Activated CD8-positive, alpha-beta memory T cell treated with anti-CD3 and anti-CD28 coated beads, Interleukin-2, amount 10 ng/mL, durations not matched to agents 7 days and 5 days (primary cell): ENCODE measurements at places on chromosomes 2 and 18.

DNA sequence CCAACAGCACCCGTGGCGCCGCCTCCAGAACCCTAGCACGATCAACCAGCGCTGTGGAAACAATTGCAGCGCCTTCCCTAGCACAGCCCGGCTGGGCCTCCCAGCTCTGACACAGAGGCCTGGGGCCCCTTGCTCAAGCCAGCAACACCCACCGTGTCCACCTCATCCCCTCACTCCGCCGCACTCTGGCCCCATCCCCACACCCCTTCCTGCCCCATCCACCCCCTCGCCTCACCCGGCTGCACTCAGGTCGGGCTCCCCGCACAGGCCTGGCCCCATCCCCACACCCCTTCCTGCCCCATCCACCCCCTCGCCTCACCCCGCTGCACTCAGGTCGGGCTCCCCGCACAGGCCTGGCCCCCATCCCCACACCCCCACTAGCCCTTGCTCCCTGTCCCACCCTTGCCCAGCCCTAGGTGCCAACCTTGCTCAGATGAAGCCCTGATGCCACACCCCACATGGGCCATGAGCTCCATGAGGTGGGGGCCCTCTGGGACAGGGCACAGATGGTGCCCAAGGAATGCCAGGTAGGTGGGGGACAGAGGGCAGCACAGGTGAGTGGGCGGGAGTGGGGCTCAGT, 28.7 kb downstream of the KIF1A start:
- H3K36me3 ChIP-seq = no peaks in the 10 kb centered on the region
- H3K27ac ChIP-seq = no peak overlapping the region
- H3K4me1 ChIP-seq = no peaks in the 10 kb centered on the region
- DNase-seq = no peak

DNA sequence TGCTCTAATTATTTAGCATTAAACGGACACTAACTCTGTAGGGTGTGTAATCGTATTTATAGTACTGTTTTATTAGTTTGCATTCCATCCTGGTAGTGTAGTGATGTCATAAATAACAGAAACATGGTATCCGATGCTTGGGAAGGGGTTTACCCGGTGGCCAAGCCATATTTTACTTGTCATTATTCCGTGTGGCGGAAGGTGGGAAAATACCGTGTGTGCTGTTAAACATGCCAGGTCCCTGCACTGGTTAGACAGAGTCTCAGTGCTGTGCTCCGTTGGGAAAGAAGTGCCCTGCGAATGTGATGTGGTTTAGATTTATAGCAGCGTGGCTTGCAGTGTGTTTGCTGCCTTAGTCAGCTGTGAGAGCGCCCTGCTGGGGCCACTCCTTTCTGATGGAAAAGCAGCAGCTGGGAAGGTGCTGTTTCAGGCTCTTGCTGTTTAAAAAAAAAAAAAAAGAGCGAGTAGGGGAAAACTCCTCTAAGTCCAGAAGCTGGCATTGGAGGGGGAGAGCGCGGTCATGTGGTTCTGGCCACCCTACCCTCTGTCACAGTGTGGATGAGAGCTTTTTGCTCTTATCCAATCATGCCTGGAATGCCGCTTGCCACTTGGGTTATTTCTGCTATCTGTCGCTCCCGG, 211.0 kb downstream of the NEDD4L start:
- no peaks in the 10 kb centered on the region for H3K4me1 ChIP-seq
- H3K27ac ChIP-seq = no peak overlapping the region
- no peak for DNase-seq
- H3K4me3 ChIP-seq = no peak overlapping the region
- H3K27me3 ChIP-seq = no peaks in the 10 kb centered on the region

- H3K4me1 ChIP-seq = no peaks in the 10 kb centered on the region
- H3K36me3 ChIP-seq = no peaks in the 10 kb centered on the region
- H3K27ac ChIP-seq = no peak overlapping the region
- no peak overlapping the region for H3K4me3 ChIP-seq
- DNase-seq = no peak
- H3K27me3 ChIP-seq = no peaks in the 10 kb centered on the region
Measured at GRCh38 chr2:34102339-34102738, 503.2 kb upstream of the FAM98A start.

GRCh38 chr2:44290261-44290660, 15.0 kb downstream of the SLC3A1 start:
- H3K27me3 ChIP-seq = peaks cover 5% of the 10 kb centered on the region
- no peaks in the 10 kb centered on the region for H3K36me3 ChIP-seq
- H3K4me1 ChIP-seq = no peaks in the 10 kb centered on the region
- H3K27ac ChIP-seq = no peak overlapping the region
- no peak for DNase-seq
- H3K4me3 ChIP-seq = no peak overlapping the region

- no peak overlapping the region for H3K27ac ChIP-seq
- peaks cover 25% of the 10 kb centered on the region for H3K4me1 ChIP-seq
- H3K36me3 ChIP-seq = peaks cover 14% of the 10 kb centered on the region
- H3K27me3 ChIP-seq = no peaks in the 10 kb centered on the region
Measured at GRCh38 chr2:7919510-7919909, 762.3 kb upstream of the ID2 start.

DNA sequence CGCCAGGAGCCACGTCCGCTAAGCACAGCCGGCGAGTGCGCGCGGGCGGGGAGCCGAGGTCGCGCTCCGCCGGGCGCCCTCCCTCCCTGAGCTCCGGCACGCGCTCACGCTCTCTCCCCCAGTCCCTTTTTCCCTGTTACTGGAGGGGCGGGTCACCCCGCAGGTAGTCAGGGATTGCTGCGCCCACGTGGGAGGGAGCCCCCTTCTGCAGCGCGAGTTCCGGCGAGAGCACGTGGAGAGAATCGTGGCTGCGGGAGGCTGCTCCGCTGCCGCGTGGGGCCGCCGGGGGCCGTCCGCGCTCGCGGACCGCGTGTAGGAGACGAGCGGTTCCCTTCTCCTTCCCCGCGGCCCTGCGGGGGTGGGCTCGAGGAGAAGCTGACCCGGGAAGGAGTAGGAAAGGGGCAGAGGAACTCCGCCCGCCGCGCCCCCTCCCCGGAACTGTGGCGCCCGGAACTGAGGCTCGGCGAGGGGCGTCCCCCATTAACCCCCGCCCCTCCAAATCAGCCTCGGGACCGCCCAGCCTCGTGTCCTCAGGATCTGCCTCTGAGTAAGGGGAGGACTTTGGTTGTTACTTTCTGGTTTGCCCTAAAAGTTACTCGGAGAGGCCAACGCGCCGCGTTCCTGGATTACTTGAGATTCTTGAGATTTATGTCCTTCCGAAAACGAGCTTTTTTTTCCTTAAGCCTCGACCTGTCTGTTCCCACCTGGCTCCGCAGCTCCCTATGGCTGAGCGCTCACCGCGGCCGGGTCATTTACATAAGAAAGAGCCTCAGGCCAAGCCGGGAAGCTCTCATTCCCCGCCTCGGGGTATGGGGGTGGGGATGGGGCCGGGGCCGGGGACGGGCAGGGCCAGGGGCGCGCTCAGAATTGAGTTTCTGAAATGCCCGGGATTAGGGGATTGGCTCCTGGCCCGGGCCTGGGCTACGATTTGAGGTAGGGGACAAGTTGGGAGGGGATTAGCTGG, 1.1 kb downstream of the HK2 start:
- H3K36me3 ChIP-seq = peaks cover 17% of the 10 kb centered on the region
- DNase-seq = peak; percentile 81
- peaks cover 5% of the 10 kb centered on the region for H3K27me3 ChIP-seq
- peak overlapping the region; percentile 91 for H3K27ac ChIP-seq
- H3K4me1 ChIP-seq = peaks cover 57% of the 10 kb centered on the region

GRCh38 chr18:79681484-79682387, 2.1 kb downstream of the CTDP1 start:
- H3K36me3 ChIP-seq = peaks cover 52% of the 10 kb centered on the region
- H3K27ac ChIP-seq = peak overlapping the region; percentile 92
- no peaks in the 10 kb centered on the region for H3K27me3 ChIP-seq
- peak overlapping the region; percentile 83 for H3K4me3 ChIP-seq
- peak; percentile 84 for DNase-seq

GRCh38 chr2:167942366-167943081, 304.9 kb downstream of the STK39 start:
- H3K36me3 ChIP-seq = no peaks in the 10 kb centered on the region
- DNase-seq = no peak
- no peak overlapping the region for H3K27ac ChIP-seq
- peaks cover 22% of the 10 kb centered on the region for H3K27me3 ChIP-seq
- H3K4me1 ChIP-seq = no peaks in the 10 kb centered on the region
- H3K4me3 ChIP-seq = no peak overlapping the region

GRCh38 chr2:148338541-148338940, 306.0 kb upstream of the EPC2 start:
- no peaks in the 10 kb centered on the region for H3K4me1 ChIP-seq
- no peak for DNase-seq
- no peak overlapping the region for H3K27ac ChIP-seq
- H3K36me3 ChIP-seq = peaks cover 17% of the 10 kb centered on the region
- no peaks in the 10 kb centered on the region for H3K27me3 ChIP-seq

DNA sequence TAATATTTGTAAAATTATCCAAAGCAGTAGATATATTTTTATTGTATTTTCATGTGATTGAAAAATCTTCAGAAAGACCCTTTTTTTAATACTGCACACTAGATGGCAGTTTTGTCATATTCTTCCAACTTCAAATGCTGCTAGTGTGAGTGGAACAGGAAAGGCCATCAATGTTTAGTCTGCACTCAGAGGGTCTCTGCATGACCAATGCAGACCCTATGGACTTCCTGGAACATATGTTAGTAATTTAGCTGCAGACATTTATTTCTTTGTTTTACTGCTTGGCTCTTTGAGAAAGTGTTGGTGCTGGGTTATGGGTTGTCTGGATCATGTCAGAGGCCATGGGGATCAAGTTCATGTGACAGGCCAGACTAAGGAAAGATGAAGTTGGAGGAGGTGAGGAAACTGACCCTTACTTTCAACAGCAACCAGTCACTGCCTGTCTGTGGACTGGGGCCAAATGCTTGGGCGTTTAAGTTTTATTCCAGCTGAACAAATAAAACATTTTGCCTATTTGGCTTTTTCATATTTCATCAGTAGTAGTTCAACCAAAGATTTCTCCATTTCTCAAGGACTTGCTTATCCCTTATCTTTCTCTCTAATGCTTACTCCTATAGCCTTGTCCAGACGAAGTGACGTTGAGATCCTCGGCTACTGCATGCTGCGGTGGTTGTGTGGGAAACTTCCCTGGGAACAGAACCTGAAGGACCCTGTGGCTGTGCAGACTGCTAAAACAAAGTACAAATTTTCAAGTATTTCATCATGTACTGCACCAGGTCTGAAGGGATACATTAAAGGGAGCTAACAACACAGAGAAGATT, 84.8 kb downstream of the VRK2 start:
- H3K36me3 ChIP-seq = peaks cover 12% of the 10 kb centered on the region
- no peaks in the 10 kb centered on the region for H3K27me3 ChIP-seq
- H3K4me3 ChIP-seq = no peak overlapping the region
- no peak overlapping the region for H3K27ac ChIP-seq

GRCh38 chr18:2687390-2688001, 32.0 kb downstream of the SMCHD1 start:
- H3K27ac ChIP-seq = peak overlapping the region; percentile 85
- peaks cover 55% of the 10 kb centered on the region for H3K4me1 ChIP-seq
- no peaks in the 10 kb centered on the region for H3K27me3 ChIP-seq
- no peak for DNase-seq
- peaks cover 79% of the 10 kb centered on the region for H3K36me3 ChIP-seq
- H3K4me3 ChIP-seq = peak overlapping the region; percentile 45

GRCh38 chr2:199988151-199988550, 32.8 kb downstream of the MAIP1 start:
- H3K27me3 ChIP-seq = no peaks in the 10 kb centered on the region
- no peaks in the 10 kb centered on the region for H3K36me3 ChIP-seq
- no peak overlapping the region for H3K4me3 ChIP-seq
- peaks cover 5% of the 10 kb centered on the region for H3K4me1 ChIP-seq
- DNase-seq = no peak

DNA sequence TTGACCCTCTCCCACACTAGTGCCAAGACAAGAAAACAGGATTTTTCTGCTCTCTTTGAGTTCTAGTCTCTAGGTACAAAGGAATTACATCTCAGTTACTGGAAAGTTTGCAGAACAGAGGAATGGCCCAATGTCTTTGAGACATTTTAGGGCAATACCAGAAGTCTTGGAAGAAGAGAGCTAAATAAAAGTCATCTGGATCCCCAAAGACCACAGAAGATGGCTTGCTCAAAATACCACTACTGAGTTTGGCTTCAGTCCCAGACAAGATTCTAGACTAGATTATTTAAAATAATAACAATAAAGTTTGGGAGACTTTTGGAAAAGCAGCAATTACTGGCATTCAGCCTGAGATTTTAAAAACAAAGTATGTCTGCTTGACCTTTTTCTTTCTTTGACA, 61.9 kb upstream of the HK2 start:
- H3K36me3 ChIP-seq = no peaks in the 10 kb centered on the region
- peaks cover 1% of the 10 kb centered on the region for H3K4me1 ChIP-seq
- DNase-seq = no peak
- H3K27ac ChIP-seq = no peak overlapping the region
- H3K27me3 ChIP-seq = peaks cover 5% of the 10 kb centered on the region

DNA sequence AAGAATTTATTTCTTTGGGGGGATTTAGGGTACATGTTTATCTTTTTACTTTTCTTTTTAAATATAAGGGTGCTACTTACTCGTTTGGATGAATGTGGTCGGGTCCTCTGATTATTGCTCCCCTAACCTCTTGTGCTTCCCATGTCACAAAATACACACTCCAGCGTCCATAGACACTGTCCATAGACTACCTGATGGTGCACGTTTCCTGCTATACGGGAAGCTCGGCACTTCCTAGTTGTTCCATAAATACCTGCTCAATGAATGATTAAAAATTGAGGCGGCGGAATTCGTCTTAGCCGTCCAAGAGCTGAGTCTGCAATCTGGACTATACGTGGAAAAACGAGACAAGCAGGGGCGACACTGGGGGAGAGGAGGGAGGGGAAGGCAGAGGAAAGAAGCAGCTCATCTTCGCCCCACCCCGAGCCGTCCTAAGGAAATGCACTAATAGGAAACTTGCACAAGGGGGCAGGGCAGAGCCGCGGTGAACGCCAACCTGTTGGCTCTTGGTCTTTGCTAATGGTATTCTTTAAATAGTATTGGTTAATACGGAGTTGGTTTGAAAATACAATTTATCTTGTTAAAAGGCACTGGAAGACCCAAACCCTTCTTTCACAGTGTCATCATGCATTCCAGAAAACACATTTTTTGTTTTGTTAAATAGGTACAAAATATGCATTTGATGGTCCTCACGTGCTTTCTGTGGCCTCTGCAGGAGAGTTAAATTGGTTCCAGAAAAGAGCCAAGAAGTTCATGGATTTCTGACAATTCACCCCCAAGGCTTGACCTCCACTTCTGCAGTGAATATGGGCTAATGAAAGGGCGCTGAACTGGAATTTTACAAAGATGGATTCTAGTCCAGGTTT, 73.0 kb upstream of the KCTD1 start:
- DNase-seq = peak; percentile 49
- peak overlapping the region; percentile 27 for H3K4me3 ChIP-seq
- peaks cover 3% of the 10 kb centered on the region for H3K36me3 ChIP-seq
- H3K27me3 ChIP-seq = no peaks in the 10 kb centered on the region
